Cortex of kidney (tissue), 1 donor: ENCODE measurements at places on chromosomes 16 and 17.

DNA sequence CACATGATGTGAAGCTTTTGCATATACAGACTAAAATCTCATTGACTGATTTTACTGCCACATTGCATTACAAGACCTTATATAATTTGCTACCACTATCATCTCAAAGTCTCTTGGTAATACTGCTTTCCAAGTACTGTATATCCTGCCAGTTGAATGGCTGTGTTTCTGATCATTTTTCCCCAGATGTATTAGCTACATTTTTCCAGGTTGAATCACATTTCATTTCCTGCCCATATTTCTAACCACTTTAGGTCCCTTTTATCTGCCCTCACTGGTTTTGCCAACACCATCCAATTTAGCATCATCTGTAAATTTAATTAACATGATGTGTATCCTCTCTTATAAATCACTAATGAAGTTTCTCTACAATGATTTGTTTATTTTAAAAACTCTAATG is 365.7 kb upstream of the PMFBP1 start:
- no peak for DNase-seq

DNA sequence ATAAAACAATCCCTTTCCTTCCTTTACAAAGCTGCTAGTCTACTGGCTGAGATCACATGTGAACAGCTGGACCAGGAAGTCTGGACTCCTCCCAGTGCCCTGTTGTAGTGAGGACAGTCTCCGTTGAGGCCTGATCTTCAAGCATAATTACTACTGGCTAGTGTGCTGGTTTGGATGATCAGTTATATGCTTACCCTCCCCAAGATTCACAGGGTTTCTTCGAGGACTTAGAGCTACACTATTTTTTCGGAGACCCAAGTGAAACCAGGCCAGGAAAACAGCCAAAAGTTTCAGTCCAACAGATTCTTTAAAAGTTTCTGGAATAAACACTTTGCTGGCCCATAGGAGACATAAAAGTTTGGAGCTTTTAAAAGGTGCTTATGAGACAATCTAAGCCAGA is 194.9 kb upstream of the CDH11 start:
- no peak for DNase-seq

- no peak for DNase-seq
Observed at GRCh38 chr17:46194393-46195216, 1.4 kb upstream of the KANSL1 start.

GRCh38 chr16:57646388-57647039 is 18.1 kb downstream of the ADGRG1 start:
- no peak for DNase-seq

DNA sequence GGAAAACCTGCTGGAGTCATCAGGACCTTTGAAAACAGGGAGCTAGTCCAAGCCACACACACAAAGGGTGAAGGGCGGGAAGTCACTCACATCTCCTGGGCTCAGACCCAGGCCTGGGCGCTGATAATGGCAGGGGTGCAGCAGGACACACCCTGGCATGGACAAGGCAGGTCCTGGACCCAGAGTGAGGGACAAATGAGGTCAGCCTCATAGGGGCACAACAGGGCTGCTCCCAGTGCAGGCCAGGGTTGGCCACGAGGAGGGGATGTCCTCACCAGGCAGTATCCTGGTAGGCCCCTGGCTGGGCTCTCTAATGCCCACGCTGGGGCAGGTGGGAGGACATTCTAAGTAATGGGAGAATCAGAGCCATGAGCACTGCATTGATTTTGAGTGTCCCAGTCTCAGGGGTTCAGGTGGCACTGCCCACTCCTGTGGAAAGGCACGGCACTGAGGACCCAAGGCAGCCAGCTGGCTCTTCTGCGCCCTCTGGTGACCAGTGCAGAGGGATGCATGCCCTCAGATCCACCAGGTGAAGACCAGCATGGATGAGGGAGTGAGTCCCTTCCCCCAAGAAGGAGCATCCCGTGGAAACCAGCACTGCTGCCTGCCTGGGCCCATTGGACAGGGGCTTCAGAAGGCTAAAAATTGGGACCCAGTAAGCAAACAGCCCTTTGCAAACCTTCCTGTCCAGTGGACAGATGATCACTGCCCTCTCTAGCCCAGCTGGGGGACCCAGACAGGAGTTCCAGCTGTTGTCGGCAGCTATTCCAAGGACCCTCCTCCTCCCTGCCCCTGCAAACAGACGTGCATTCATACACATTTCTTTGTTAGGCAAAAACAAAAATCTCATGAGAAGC is 23.4 kb upstream of the SREBF1 start:
- DNase-seq = no peak

DNA sequence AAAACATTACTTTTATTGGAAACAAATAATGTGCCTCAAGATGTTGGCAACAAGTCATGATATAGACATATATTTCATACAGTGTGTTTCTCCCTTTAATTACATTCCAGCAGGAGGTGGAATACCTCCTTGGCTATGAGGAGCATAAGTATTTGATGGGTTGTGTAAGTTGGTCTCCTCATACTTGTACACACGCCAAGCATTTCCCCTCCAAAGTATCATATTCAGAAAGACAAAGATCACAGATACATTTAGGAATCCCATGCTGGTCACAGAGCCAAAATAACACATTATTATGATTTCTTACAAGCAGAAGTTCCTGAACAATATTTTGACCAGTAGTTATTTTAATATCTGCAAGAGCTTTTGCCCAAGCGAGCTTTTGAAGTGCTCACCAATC is 57.8 kb downstream of the WSB1 start:
- DNase-seq = no peak

DNA sequence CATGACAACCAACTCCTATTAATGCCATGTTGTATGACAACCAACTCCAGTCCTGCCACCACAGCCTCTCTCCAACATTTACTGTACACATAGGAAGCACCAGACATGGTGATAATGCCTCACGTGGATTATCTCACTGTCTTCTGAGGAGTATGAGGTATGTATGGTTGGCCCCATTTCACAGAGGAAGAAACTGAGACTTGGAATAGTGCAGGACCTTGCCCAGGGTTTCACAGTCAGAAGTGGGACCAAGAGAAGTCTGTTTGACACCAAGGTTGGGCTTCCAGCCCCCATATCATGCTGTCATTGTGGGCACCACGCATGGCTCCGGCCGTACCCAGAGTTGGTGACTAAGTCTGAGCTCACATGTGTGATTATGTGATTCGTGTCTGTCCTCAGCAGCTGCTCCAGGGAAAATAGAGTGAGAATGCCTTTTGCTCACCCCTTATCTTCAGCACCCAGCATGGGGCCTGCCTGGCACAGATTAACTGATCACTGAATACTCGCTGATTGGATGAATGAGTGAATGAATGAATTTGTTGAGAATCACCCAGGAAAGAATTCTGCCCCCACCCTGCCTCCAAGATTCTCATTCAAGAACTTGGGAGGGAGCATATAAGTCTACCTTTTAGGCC is 204.1 kb upstream of the NLRP1 start:
- no peak for DNase-seq

DNA sequence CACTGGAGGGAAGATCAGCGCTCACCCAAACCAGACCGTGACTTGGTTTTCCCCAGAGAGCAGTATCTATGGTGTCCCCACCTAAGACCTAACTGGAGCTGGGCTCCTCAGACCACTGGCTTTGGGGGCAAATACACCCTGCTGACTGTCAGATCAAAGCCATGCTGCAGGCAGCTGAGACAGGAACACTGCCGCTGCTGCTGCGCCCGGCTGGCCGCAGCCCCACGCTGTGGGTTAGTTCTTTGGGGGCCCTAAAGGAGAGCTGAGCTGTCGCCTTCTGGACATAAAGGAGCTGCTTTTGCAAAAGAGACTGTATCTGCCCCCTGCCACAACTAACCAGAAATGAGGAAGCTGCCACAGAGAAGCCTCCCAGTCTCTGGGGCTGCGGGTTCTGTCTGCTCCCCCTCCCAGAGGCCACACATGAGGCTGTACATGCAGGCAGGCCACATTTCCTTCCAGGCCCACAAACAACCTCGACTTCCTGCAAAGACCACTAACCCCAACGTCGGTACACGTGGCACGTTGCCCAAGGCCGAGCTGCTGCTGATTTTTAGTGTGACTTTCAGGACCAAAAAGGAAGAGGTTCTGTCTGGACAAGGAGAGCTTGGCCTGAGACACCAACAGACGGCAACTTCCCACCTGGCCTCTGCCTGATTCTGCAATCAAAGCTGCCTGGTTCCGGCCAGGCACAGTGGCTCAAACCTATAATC is 18.2 kb upstream of the ABR start:
- DNase-seq = no peak
